ENCODE measurements at places on chromosomes 2 and 18. TPM values are rescaled to one million over a fixed set of nuclear protein-coding genes. Genes with fewer than 3 reads are reported as not detected.

GRCh38 chr2:84643991-84644390 is 127.7 kb downstream of the DNAH6 start:
- no peak overlapping the region for H3K27ac ChIP-seq
- H3K4me1 ChIP-seq: no peaks in the 10 kb centered on the region
- no peak for DNase-seq
- no peaks in the 10 kb centered on the region for H3K36me3 ChIP-seq

GRCh38 chr2:241194811-241195210 is 6.3 kb downstream of the ANO7 start:
- no peak overlapping the region for H3K27ac ChIP-seq
- H3K4me1 ChIP-seq: peaks cover 20% of the 10 kb centered on the region
- H3K36me3 ChIP-seq: no peaks in the 10 kb centered on the region
- no peaks in the 10 kb centered on the region for H3K27me3 ChIP-seq
- no peak for DNase-seq

DNA sequence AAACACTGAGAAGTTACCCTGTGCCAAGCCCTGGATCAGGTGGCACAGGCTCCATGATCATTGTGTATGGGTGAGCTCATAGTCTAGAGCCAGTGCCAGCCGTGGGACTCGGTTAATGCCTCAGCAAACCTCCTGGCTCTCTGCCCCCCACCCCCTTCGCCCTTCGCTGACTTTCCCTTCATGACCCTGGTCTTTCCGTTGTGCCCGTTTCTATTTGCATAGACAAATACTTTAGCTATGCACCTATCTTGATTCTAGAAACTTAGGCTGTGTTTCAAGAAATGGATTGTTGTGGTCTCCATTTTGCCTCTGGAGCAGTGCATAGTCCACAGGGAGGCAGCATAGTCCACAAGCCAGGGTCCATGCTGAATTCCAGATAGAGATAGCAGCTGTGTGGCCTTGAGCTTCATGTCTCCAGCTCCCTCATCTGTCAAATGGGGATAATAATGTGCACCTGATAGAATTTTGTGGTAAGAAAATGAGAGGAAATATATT is 44.8 kb upstream of the KDM3A start:
- H3K4me3 ChIP-seq: no peak overlapping the region
- no peaks in the 10 kb centered on the region for H3K36me3 ChIP-seq
- DNase-seq: peak; percentile 57
- no peak overlapping the region for H3K27ac ChIP-seq
- no peaks in the 10 kb centered on the region for H3K4me1 ChIP-seq

Gene LYG2
- not detected for total RNA-seq

Gene SRBD1
- total RNA-seq: 37.9 TPM

DNA sequence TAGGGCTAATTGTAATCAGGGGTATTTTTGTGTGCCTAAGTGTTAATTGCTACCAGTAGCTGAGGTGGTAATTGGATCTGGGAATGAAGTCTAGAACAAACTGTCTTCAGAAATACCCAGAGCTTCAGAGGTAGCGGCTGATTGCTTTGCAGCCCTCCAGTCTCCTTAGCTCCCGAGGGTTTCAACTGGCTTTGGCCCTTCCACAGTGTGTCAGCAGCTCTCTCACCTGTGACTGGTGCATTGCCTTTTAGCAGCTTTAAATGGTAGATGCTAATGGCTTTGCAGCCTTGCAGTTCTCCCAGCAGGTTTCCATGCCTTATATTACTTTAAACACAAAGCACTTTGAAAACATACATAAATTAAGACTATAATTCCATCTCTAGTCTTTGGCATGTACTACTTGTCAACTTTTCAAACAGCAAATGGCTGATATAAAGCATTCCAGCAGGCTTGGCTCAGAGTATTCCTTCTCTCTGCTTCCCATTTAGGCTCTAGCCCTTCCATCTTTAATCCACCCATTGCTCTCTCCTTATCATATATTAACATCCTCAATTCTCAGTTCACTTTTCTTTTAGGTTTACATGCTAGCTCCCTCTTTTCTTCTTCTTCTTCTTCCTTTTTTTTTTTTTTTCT is 156.4 kb upstream of the GALNT13 start:
- no peaks in the 10 kb centered on the region for H3K4me1 ChIP-seq
- no peaks in the 10 kb centered on the region for H3K27me3 ChIP-seq
- no peak overlapping the region for H3K4me3 ChIP-seq
- no peaks in the 10 kb centered on the region for H3K36me3 ChIP-seq

DNA sequence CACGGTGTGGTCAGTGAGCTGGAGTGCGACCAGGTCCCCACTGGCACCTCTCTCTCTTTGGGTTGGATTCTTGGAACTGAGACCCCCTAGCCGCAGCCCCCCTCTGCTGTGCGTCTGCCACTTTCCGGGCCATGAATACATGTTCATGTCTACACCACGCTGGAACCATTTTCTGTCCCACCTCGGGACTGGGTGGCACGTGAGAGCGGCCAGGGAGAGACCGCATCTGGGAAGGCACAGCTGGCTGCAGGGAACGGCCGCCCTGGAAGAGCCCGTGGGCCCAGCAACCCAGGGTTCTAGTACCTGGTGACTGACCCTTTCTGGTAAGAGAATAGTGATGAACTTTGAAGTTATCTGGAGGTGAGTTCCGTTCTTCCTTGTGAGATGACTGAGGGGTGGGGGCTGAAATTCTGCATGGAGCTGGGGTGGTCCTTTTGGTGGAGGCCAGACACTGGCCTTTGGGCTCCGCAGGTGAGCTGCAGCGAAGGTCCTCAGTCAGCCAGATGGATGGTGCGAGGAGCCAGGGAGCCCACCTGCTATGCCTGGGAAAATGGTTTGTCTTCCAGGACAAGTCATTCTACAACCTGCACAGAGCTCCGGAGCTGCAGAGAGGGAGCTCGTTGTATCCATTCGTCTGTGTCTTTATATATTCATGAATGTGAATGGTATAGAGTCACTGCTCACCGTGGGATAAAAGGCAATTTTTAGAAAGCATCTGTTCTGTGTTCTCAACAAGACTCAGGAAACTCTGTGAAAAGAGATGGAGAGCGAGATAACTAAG is 223.5 kb downstream of the NDUFA10 start:
- no peak overlapping the region for H3K4me3 ChIP-seq
- H3K27ac ChIP-seq: no peak overlapping the region
- H3K36me3 ChIP-seq: no peaks in the 10 kb centered on the region
- DNase-seq: peak; percentile 20
- H3K27me3 ChIP-seq: no peaks in the 10 kb centered on the region

DNA sequence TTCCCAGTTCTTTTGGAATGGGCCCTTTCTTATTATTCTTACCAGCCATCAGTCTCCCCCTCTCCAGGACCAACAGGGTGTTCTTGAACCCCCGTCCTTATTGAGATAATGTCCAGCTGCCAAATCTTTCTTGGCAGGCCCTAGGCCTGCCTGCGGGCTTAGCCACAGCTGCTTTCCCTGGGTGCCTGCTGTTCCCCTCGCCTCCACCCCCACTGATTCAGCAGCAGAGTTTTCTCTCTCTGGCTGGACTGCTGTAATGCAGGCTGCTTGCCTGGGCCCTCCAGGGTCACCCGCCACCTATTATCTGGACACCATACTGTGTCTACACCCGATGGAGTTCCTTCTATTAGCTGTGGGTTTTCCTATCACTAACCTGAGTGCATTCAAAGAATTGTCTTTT is 395.4 kb upstream of the ATP5MC3 start:
- H3K36me3 ChIP-seq: no peaks in the 10 kb centered on the region
- no peak overlapping the region for H3K27ac ChIP-seq
- no peak overlapping the region for H3K4me3 ChIP-seq
- no peaks in the 10 kb centered on the region for H3K27me3 ChIP-seq
- no peaks in the 10 kb centered on the region for H3K4me1 ChIP-seq

DNA sequence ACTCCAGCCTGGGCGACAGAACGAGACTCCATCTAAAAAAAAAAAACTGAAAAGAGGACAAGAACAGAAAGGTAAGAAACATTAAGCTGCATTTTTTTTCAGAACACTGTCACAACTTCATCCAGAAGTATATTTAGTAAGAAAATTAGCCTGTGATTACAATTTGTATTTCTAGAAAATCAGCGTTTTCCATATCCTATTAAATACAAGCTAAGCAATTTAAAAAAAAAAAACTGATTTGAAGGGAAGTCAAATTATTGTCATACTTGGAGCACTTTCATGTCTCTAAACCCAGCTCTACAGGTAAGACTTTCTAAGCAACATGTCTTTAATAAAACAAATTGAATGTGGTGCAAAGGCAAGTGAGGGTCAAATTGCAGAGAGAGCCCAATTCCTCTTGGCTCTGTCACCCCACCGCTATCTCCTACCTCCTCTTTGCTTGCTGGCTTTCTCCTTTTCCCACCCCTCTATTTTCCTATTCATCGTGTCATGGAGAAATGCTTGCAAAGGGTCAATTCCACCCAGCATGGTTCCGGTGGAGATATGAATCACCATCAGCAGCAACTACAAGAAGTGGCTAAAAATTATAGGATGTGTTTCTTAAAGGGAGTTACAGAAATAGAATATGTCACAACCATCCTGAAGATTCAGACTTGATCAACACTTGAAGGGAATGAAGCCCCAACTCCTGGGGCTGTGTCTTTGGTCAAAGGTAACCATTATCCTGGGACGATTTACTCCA is 68.4 kb upstream of the BCL11A start:
- H3K27me3 ChIP-seq: peaks cover 15% of the 10 kb centered on the region
- H3K27ac ChIP-seq: no peak overlapping the region
- H3K36me3 ChIP-seq: no peaks in the 10 kb centered on the region
- H3K4me3 ChIP-seq: no peak overlapping the region
- H3K4me1 ChIP-seq: no peaks in the 10 kb centered on the region

DNA sequence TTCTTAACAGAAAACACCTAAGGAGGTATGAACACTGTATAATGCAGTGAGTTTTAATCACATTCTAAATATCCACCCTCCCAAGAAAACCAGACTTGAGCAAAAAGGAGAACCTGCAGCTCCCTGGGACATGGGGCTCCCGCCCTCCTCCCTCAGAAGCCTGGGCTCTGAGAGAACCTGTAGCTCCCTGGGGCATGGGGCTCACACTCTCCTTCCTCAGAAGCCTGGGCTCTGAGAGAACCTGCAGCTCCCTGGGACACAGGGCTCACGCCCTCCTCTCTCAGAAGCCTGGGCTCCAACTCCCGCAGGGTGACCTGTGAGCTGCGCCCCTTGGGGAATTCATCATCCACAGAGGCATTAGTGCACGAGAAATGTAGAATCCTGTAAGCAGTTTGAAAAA is 222.9 kb downstream of the SNTG2 start:
- DNase-seq: no peak
- no peaks in the 10 kb centered on the region for H3K36me3 ChIP-seq
- H3K4me1 ChIP-seq: no peaks in the 10 kb centered on the region
- H3K27ac ChIP-seq: no peak overlapping the region
- H3K27me3 ChIP-seq: no peaks in the 10 kb centered on the region

DNA sequence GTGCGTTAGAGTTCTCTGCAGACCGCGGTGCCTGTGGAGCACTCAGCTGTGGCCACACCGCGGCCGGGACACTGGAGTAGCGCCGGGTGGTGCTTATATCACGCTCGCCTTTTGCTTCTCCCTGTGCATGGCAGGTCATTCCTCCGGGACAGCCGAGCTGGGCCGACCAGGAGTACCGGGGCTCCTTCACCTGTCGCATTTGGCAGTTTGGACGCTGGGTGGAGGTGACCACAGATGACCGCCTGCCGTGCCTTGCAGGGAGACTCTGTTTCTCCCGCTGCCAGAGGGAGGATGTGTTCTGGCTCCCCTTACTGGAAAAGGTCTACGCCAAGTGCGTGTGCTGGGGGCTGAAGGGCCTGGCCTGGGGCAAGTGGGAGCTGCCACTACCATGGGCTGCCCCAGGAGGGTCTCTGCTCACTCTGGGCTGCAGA is 4.2 kb downstream of the CAPN10 start:
- no peak overlapping the region for H3K4me3 ChIP-seq
- no peaks in the 10 kb centered on the region for H3K27me3 ChIP-seq
- peaks cover 60% of the 10 kb centered on the region for H3K4me1 ChIP-seq

DNA sequence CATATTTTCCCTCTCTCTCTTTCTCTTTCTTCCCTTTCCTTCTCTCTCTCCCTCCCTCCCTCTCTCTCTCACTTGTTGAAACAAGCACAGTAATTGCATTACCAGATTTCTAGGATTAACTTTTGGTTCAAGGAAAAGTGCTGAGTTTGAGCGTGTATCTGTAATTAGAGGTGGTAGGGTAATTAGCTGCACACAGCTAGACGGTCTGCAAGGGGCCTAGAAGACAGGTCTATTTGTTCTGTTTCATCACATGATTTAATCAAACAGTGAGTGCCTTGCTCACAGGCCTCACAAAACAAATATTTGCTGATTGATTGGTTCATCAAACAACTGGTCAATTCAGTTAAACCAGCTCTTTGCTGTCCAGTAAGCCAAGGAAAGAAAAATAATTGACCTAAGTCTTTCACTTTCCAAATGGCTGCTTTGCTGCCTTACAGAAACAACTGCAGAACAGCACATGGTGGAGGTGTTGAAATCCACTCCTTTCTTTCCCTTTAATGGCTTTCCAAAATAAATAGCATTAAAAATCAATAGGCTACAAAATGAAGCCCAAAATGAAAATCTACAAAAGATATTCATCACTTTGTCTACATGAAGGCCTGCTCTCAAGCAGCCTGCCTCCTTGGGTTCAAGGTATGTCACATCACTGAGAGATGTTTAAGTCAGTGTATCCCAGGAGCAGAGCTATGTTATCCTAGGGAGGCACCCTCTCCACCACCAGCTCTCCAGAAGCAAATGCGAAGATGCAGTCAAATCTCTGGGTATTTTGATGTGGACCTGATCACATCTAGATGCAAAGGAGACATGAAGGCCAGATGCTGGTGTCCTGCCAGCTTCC is 264.4 kb upstream of the SIX2 start:
- H3K4me3 ChIP-seq: no peak overlapping the region
- peak overlapping the region; percentile 63 for H3K27ac ChIP-seq
- H3K4me1 ChIP-seq: peaks cover 42% of the 10 kb centered on the region

- H3K36me3 ChIP-seq: no peaks in the 10 kb centered on the region
- no peaks in the 10 kb centered on the region for H3K27me3 ChIP-seq
- H3K4me3 ChIP-seq: no peak overlapping the region
- DNase-seq: no peak
- no peak overlapping the region for H3K27ac ChIP-seq
These were observed 49.1 kb upstream of the PIK3C3 start for GRCh38 chr18:41905786-41906527.

- no peak for DNase-seq
- no peaks in the 10 kb centered on the region for H3K4me1 ChIP-seq
- no peaks in the 10 kb centered on the region for H3K27me3 ChIP-seq
- H3K36me3 ChIP-seq: no peaks in the 10 kb centered on the region
These were observed 132.3 kb upstream of the ALPP start for GRCh38 chr2:232246245-232246644.
